ENCODE measurements at places on chromosomes 5 and 9.

GRCh38 chr9:13548535-13548934 is 269.0 kb upstream of the MPDZ start:
- DNase-seq: no peak

- no peak for DNase-seq
These were observed 205.7 kb upstream of the PUM3 start for GRCh38 chr9:3049636-3050035.

- no peak for DNase-seq
These were observed 18.9 kb upstream of the GHR start for GRCh38 chr5:42404366-42404765.

DNA sequence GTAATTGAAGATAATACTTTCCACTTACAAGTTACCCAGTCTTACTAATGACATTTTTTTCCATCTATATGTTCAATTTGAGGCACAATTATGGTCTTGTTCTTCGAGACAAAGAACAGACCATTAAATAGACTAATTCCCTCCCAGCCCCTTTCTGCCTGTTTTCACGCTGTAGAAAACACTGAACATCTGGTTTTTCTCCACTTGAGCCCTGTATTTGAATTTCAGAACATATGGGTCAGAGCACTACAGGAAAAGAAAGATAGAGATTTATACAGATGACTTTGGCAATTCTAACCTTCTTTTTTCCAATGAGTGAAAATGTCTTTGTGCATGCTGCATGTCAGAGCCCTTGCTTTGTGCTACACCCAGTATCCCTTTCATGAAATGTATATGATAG is 506.9 kb downstream of the LRRC70 start:
- DNase-seq: no peak

- DNase-seq: no peak
These were observed 5.7 kb downstream of the SRP19 start for GRCh38 chr5:112866739-112867138.

DNA sequence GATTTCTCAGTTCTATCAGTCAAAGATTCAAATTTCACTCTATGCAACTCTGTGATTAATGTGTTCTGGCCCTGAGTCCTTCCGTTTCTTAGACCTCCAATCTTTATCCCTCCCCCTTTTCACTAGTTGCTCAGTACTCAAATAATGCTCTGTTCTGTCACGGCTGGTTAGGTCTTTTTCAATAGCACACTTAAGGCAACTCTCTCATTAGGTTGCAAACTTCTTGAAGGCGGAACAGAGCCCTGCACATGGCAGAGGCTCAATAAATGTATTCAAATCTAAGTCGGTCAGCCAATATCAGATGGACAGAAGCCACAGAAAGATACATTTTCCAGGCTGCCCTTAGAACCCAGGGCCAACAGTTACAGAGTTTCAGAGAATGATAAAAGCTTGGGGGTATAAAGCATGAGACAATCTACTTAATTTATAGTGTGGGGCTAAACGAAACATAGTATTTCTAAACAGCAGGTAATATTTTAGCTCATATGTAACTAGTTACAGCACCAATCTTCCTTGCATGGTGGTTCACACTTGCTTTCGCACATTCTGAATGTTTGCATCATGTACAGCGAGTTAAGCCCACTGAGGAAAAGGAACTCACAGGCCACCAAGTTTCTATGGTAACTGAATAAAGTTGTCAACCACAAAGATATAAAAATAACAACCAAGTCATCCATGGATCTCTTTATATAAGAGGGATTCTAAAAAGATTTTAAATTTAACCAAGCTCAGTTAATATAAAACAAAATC is 67.1 kb upstream of the GOLPH3 start:
- no peak for DNase-seq
